ENCODE measurements at places on chromosomes 1 and 21. TPM values are rescaled to one million over a fixed set of nuclear protein-coding genes. Genes with fewer than 3 reads are reported as not detected.

DNA sequence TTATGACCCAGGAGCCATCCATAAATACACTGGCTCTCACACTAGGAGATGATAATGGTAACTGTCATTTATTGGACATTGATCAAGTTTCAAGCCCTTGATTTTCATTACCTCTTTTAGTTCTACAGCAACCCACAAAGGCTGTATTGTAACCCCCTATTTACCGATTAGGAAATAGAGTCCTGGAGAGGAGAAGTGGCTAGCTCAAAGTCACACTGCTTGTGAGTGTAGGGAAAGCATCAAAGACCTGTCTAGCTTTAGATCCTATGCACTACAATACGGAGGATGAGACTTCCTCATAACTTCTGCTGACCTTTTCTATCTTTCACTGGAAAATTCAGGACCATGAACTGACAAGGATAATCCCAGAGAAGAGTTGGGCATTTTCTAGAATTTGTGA lies 115.2 kb downstream of the LMX1A start:
- no peaks in the 10 kb centered on the region for H3K36me3 ChIP-seq
- peaks cover 3% of the 10 kb centered on the region for H3K27me3 ChIP-seq
- H3K4me1 ChIP-seq, result no peaks in the 10 kb centered on the region
- no peak for DNase-seq
- H3K4me3 ChIP-seq, result no peak overlapping the region

DNA sequence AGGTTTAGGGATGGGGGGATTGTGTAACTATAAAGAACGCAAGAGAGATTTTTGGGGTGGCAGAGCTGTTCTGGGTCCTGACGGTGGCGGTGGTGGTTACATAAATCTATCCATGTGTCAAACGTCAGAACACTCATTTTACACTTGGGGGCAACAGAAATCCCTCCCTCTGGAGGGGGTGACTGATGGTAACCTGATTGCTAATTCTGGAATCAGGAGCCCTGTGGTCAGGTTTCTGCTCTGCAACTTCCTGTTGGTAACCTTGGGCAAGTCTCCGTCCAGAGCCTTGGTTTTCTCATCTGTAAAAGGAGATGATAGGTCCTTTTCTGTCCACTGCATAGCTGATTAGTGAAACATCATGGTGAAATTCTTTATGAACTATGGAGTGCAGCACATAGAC lies 40.9 kb downstream of the ALPL start:
- H3K27me3 ChIP-seq, result no peaks in the 10 kb centered on the region
- DNase-seq, result no peak
- H3K4me3 ChIP-seq, result no peak overlapping the region
- no peak overlapping the region for H3K27ac ChIP-seq

DNA sequence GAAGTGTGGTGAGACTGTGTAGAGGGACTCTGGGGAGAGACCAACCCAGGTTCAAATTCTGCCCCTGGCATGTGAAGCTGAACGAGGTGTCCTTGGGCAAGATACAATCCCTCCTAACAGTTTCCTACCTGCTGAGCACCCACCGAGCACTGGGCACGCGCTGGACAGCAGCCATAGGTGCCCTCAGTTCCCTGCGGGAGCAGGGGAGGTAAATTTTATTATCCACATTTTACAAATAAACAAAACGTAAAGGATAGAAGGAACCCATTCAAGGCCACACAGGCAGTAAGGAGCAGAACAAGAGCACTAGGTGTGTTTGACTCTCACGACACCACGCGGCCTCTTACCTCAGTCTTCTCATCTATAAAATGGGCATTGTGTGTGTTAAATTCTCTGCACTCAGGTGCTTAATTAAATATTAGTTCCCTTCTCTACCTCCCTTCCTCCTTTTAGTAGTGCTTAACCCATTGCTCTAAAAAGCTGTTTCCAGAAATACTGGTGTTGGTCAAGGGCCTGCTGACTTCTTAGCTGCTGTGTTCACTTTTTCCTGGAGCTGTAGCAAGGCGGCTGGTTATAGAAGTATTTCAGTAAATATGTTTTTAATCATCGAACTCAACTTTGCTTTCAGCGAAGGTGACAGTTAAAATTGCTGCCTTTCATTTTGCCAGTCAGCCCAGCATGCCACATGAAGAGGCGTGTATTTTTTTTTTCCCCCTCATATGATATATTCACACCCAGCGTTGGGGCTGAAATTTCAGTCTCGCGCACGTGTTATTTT lies 41.6 kb downstream of the PGBD5 start:
- H3K27ac ChIP-seq, result no peak overlapping the region
- no peak for DNase-seq
- no peaks in the 10 kb centered on the region for H3K27me3 ChIP-seq
- no peaks in the 10 kb centered on the region for H3K4me1 ChIP-seq

DNA sequence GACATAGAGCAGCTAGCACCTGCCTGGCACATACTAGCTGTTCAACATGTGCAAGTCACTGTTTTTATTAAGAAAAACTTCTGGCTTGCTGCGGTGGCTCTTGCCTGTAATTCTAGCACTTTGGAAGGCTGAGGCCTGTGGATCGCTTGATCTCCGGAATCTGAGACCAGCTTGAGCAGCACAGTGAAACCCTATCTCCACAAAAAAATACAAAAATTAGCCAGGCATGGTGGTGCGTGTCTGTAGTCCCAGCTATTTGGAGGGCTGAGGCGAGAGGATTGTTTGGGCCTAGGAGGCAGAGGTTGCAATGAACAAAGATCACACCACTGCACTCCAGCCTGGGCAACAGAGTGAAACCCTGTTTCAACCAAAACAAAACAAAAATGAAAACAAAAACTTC lies 27.7 kb upstream of the C8B start:
- H3K27ac ChIP-seq, result no peak overlapping the region
- no peaks in the 10 kb centered on the region for H3K36me3 ChIP-seq
- no peak for DNase-seq
- no peaks in the 10 kb centered on the region for H3K27me3 ChIP-seq
- H3K4me3 ChIP-seq, result no peak overlapping the region

- H3K27me3 ChIP-seq, result peaks cover 72% of the 10 kb centered on the region
- peaks cover 53% of the 10 kb centered on the region for H3K4me1 ChIP-seq
- DNase-seq, result peak; percentile 35
Observed at GRCh38 chr1:63320022-63320721, 2.2 kb upstream of the FOXD3 start.

- no peaks in the 10 kb centered on the region for H3K27me3 ChIP-seq
- H3K4me3 ChIP-seq, result peak overlapping the region; percentile 53
- DNase-seq, result peak; percentile 87
- peak overlapping the region; percentile 98 for H3K27ac ChIP-seq
- H3K4me1 ChIP-seq, result peaks cover 74% of the 10 kb centered on the region
Observed at GRCh38 chr1:2300851-2301606, 72.9 kb downstream of the SKI start.

DNA sequence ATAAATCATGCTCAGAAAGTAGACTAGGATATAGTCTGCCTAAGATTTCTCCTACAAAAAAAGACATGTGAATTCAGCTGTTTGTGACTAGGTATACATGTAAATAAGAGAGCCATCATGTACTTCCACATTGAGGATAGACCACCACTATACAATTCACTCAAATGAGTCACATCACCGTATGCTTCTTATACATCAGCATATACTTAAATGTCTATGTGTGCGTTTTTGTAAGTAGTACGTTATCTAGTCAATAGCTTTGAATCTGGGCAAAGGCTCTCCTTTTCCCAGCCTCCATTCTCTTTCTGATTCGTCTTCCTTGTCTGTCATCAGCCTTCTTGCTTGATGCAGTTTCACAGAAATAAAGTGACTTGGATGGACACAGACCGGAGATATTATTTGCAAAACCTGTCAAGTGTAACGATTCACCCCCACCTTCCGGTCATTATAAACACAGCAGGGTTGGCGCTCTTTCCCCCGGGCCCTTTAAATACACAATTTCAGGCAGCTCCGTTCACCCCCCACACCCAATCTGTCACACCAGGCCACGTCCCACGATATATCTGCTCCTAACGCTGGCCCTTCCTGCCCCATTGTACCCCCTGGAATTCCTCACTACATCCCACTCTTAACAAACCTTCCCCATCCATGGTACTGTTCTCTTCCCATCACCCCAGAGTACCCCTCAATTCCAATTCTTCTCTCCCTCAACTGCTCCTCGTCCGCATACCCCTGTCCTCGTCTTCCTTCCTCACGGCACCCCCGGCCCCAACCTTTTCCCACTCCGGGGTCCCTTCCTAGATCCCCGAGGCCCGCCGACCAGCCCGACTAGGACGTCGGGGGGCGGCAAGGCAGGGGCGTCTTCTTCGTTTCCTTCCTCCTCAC lies 636 bp downstream of the VAMP4 start:
- H3K4me3 ChIP-seq, result peak overlapping the region; percentile 86
- peaks cover 15% of the 10 kb centered on the region for H3K36me3 ChIP-seq
- peaks cover 8% of the 10 kb centered on the region for H3K4me1 ChIP-seq
- peak; percentile 48 for DNase-seq
- H3K27ac ChIP-seq, result peak overlapping the region; percentile 94

DNA sequence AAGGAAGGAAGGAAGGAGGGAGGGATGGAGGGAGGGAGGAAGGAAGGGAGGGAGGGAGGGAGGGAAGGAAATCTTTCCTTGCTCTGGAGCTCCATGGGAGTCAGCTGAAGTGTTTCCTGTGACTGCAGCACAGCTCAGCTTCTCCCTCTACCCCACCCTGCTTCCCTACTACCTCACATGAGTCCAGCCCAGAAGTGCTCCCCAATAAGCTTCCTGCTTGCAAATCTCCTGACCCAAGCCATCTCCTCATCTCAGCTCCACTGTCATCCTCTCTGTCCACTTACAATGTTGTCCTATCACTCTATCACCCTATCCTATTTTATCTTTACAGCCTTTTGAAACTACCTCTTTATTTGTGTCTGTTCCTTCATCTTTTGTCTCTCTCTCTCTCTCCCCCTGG lies 52.9 kb upstream of the SSBP3 start:
- no peak for DNase-seq
- no peak overlapping the region for H3K4me3 ChIP-seq
- no peaks in the 10 kb centered on the region for H3K27me3 ChIP-seq
- H3K27ac ChIP-seq, result no peak overlapping the region

DNA sequence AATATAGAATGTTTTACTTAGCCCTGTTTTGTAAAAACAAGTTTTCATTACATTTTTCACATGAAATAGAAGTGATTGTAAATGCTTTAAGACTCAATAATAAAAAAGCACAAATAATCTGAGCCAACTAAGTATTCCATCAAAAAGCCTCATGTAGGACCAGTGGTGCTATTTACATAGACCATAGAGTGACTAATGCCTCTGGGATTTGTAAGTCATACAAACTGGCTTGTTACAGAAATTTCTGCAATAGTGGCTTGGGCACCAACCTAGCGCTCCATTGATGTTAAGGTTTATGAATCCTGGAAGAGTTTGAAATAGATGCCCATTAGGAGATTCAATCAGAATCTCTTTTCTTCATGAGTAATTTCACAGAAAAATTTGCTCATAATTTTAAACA lies 31.9 kb downstream of the ZMYM1 start:
- no peaks in the 10 kb centered on the region for H3K27me3 ChIP-seq
- no peak overlapping the region for H3K4me3 ChIP-seq
- H3K4me1 ChIP-seq, result peaks cover 5% of the 10 kb centered on the region
- peaks cover 7% of the 10 kb centered on the region for H3K36me3 ChIP-seq

DNA sequence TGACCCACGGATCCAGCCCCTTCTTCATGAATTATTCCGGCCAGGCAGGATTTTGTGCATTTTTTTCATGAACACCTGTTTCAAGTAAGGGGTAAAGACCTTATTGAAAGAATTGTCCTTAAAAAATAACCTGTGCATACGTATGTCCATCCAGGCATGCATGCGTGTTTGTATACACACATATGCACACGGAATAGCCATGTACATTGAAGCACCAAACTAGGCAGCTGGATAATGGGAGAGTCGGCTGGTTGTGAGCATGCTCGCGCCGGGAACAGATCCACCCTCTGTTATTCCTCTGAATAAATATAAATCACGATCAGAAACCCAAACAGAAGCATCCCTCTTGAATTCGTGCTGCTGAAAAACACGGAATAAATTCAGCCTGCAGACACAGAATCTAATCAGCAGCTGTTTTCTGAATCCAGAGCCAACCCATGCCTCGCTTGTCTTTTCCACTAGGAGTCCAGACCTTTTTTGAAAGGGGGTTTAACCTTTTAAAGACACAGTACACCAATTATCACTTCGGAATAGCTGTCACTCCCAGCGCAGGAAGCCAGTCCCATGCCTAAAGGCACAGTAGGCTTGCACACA lies at the start of gene HIVEP3:
Gene HIVEP3 (minus strand): TSS at position 473 of the 594 bp plus-strand sequence.
- DNase-seq, result no peak
- H3K27me3 ChIP-seq, result no peaks in the 10 kb centered on the region
- peak within 1 kb of the TSS; percentile 55 for H3K4me3 ChIP-seq
- no peaks in the 10 kb centered on the region for H3K36me3 ChIP-seq

DNA sequence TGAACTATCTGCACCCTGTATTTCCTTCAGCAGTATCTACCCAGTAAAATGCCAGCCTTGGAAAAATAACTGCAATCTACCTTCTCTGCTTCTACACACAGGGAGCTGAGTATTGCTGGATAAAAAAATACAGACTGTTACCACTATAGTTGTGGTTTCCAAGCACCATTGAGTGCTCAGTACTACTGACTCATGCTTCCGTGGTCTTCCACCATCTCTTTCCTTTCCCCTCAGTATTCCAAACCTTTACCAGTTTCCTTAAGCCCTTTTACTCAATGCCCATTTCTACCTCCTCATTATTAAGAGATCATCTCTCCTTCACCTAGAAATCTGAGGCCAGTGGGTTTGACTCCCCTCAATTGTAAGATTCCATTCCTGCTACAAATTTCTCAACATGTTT lies 23.8 kb downstream of the GLMN start:
- H3K4me3 ChIP-seq, result no peak overlapping the region
- H3K27ac ChIP-seq, result no peak overlapping the region
- no peaks in the 10 kb centered on the region for H3K27me3 ChIP-seq

- H3K4me3 ChIP-seq, result no peak overlapping the region
- no peaks in the 10 kb centered on the region for H3K4me1 ChIP-seq
- no peaks in the 10 kb centered on the region for H3K36me3 ChIP-seq
- DNase-seq, result no peak
- no peaks in the 10 kb centered on the region for H3K27me3 ChIP-seq
- no peak overlapping the region for H3K27ac ChIP-seq
Observed at GRCh38 chr21:14657241-14658008, 111.3 kb upstream of the SAMSN1 start.

DNA sequence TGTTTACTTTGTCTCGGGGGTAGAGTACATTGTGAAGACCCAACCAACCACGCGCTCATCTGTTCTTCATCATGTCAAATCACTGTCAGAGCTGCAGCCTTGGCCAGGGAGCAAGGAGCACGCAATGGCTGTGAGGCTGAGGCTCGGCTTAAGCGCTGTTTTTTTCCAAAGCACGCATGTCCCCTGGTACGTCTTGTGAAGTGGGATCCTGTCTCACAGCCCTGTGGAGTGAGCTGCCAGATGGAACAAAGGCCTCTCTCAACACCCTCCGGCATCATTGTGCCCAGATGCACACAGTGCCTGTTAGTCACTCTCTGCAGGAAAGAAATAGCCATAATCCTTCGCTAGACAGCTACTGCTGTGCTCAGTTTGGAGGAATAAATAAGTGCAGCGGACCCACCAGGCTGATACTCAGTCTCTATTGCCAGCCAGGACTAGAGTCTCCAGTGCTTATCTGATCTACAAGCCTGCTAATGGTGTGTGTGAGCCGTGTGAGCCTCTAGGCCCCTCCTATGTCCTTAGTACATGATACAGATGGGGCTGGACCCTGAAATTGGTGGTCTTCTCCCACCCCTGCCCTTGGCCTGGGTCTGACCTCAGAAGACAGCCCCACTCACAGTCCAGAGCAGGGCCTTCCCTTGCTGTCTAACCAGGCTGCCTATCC lies 91.3 kb upstream of the COA6 start:
- no peak overlapping the region for H3K27ac ChIP-seq
- DNase-seq, result no peak
- no peak overlapping the region for H3K4me3 ChIP-seq
- no peaks in the 10 kb centered on the region for H3K36me3 ChIP-seq

Gene RHBDL2
- not detected for total RNA-seq

Gene PGM1
- total RNA-seq, result 23.5 TPM

Gene KCNT2
- not detected for total RNA-seq

Gene BSND
- total RNA-seq, result not detected

Gene SNRNP40
- 60.3 TPM for total RNA-seq

Gene PIGR
- total RNA-seq, result 0.38 TPM

Data from natural killer cell (primary cell).